ENCODE measurements at places on chromosomes 7 and 10.

GRCh38 chr10:25026463-25026862 lies 10.1 kb downstream of the THNSL1 start:
- DNase-seq: no peak

DNA sequence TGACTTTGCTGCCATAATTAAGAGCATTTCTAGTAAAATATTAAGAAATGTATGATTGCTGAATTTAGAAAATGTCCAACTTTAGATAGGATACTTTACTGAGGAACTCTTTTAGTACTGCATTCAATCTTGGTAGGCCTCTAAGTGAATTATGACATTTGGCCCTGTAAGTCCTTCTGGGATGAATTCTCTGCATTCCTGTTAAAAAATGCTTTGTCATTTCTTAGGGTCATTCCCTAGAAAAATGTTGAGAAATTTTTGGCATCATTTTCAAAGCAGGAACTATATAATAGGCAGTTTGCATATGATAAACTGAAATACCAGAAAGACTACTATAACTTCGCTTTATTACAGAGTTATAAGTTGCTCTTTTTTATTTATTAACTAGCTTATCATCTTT lies 69.3 kb upstream of the PRR15 start:
- DNase-seq: no peak

GRCh38 chr10:124058346-124059003 lies 34.9 kb downstream of the CHST15 start:
- DNase-seq: no peak

DNA sequence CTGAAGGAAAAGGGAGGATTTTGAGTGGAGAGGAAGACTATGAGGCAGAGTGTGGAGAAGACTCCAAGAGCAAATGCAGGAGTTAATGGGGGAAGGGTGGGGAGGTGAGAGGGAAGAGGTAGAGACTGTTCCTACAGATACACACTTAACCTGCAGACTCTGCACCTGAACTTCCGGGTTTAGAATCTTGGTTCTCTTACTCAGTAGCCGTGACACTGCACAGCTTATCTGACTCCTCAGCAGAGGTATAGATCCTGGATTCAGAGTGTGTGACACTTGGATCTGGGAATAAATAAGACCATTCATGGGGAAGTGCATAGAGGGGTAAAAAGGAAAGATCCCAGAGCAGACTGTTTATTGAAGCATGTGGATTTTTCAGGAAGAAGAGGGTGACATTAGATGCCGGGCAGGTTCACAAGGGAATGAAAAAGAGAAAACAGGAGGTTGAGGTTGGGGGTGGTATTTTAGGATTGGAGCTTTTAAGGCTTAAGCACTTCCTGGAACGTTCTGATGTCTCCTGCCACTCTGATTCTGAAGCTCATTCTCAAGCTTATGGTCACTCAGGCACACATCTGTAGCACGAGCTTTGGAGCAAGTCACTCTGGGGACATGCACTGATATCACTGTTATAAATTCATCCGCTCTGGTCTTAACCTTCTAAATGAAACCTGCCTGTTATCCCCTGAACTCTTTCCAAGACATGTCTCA lies 5.7 kb upstream of the ZC3HAV1L start:
- DNase-seq: no peak

- no peak for DNase-seq
Measured at GRCh38 chr7:6256677-6257535, 15.5 kb downstream of the CYTH3 start.
